AG09309 (cell line): ENCODE measurements at places on chromosomes 2 and 18.

DNA sequence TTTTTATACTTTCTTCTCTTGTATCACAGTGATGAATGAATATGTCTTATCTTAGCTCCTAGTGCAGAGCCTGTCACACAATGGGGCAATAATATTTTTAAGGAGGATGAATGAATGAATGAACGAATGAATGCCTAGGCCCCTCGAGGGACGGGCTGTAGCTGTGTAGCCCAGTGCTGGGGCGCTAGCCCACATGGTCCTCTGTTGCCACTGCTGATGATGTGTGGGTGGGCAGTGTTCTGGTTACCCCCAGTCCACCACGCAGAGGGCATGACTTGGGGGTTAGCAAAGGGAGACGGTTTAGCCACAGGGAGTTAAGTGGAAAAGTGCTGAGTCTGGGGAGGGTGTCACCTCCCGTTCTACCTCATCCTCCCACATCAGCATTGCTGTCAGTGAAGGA, 134.2 kb downstream of the SMAD7 start:
- DNase-seq = no peak

DNA sequence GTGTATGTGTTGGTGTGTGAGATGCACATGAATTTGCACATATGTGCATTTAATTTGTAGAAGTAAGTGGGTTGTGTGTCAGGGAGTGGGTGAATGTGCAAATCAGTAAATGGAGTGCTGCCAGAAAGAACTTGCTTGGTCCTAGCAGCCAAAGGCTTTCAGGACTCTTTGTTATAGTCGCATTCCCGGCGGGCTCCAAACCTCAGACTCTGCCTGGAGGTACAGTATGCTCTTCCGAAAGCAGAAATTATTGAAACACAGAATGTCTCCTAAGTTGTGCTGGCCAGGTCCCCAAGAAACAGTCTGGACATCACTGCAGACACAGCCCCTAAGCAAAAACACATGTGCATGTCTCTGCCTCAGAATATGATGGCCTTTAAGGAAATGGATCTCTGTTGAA, 232.4 kb downstream of the INSIG2 start:
- DNase-seq = no peak

DNA sequence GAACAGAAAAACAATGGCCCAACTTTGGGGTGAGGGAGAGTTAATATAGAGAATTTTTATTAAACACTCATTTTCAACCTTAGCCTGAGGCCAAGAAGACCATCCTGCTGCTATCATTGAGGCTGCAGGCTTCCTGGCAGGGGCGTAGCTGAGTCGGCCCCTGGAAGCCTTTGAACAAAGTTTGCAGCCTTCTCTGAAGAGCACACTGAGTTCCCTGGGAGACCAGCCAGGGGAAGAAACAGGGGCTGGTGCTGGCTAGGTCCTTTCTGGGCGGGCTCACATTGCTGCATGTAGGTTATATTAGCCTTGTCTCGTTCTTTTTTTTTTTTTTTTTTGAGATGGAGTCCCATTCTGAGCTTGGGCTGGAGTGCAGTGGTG, 126.8 kb upstream of the HS6ST1 start:
- DNase-seq = no peak

DNA sequence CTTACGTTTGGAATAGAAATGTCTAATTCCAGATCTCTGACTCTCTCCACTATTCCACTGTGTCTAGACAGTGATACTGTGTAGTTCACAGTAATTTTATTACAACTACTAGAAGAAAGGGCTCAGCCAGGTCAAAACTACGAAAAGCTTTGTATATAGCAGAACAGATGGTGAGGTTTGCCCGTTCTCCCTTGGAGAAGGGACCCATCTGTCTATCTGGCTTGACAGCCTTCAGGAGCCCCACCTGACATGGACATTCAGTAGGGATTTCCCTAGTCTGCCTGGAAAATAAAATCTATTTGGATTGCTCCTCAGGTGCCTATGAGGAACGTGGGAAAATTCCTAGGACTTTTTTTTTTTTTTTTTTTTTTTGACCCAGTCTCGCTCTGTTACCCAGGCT, 435.4 kb downstream of the NRXN1 start:
- DNase-seq = no peak

GRCh38 chr2:237180987-237181386, 95.3 kb downstream of the COPS8 start:
- DNase-seq = no peak

GRCh38 chr2:67283641-67284040, 113.5 kb upstream of the ETAA1 start:
- no peak for DNase-seq

DNA sequence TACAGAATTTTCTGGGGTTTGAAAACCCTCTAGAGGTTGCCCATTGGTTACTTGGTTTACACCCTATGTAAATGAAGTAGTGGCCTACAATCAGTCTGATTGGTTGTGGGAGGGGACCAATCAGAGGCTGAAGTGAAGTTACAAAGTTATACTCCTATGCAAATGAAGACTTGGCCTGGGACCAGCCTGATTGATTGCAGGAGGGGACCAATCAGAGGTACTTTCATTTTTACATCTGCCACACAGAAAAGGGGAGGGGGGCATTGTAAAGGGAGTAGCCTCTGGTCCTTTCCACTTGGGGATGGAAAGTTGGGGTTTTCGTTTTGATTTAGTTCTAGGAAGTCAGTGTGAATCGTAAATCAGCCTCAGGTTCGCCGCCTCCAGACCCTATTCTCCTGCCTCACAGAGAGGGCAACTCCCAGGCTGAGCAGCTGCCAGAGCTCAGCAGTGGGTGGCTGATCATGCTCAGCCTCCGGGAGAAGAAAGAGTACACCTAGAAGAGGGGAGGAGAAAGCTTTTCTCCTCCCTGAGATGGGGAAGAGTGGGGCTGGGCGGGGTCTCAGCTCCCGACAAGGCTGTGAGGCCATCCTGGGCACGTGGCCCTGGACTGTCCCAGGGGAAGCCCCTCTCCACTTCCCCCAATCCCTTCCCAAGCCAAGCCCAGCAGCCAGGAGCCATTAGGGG, 372.5 kb downstream of the GALR1 start:
- DNase-seq = no peak

- DNase-seq = no peak
Measured at GRCh38 chr2:103176294-103176915, 414.6 kb downstream of the TMEM182 start.

GRCh38 chr2:111985514-111985913, 69.6 kb upstream of the TMEM87B start:
- DNase-seq = no peak

GRCh38 chr18:37270038-37270665, 295.4 kb downstream of the CELF4 start:
- no peak for DNase-seq

- no peak for DNase-seq
Measured at GRCh38 chr2:66574701-66575624, 140.0 kb downstream of the MEIS1 start.

- no peak for DNase-seq
Measured at GRCh38 chr2:148538375-148538774, 106.2 kb upstream of the EPC2 start.

DNA sequence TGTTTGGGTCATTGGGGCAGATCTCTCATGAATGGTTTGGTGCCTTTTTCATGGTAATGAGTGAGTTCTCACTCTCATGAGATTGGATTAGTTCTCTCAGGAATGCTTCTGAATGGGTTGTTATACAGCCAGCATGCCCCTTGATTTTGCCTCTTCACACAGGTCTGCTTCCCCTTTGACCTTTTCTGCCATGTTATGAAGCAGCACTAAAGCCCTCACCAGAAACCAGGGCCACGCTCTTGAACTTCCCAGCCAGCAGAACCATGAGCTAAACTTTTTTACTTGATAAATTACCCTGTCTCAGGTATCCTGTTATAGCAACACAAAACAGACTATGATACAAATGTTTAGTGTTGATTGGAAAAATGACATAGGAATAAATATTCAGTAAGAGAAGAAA, 57.3 kb downstream of the ICA1L start:
- no peak for DNase-seq

GRCh38 chr2:217551252-217551899, 451.4 kb downstream of the TNS1 start:
- no peak for DNase-seq

- DNase-seq = no peak
Measured at GRCh38 chr18:61556862-61557261, 223.6 kb downstream of the CDH20 start.
